ENCODE measurements at places on chromosomes 16 and 17.
A peak's percentile ranks its signal among the peaks of the same experiment; 100 is the strongest.

- no peak for DNase-seq
These were observed 32.7 kb upstream of the ICAM2 start for GRCh38 chr17:64053101-64053500.

- no peak for DNase-seq
These were observed 1.1 kb downstream of the GAS7 start for GRCh38 chr17:10197362-10197720.

DNA sequence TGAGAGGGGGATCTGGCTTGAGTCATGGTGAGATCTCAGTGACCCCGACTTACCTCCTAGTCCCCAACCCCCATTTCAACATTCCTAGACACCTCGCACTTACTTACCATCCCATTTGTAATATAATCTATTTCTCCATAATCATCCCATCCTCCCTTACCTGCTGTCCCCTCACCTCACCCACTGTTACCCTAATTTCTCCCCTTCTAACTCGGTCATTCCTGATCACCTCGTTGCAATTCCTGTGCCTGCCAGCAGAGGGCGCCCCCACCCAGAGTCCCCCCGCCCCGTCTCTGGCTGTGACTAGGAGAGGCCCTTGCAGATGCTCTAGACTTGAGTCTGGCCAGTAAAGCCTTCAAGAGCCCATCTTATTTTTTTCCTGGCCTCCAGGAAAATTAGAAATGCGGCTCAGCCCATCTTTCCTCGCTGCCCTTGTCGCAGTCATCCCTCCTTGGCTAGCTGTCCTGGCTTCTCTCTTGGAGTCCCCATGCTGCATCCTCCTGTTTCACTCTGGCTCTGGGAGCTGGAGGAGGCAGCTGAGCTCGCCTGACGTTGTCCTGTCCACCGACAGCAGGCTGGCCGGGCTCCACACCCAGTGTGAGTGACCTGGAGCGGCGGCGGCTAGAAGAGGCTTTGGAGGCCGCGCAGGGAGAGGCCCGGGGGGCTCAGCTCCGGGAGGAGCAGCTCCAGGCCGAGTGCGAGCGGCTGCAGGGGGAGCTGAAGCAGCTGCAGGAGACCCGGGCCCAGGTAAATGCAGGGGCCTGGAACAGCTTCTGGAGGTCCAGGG, 5.0 kb downstream of the TBKBP1 start:
- peak; percentile 54 for DNase-seq

DNA sequence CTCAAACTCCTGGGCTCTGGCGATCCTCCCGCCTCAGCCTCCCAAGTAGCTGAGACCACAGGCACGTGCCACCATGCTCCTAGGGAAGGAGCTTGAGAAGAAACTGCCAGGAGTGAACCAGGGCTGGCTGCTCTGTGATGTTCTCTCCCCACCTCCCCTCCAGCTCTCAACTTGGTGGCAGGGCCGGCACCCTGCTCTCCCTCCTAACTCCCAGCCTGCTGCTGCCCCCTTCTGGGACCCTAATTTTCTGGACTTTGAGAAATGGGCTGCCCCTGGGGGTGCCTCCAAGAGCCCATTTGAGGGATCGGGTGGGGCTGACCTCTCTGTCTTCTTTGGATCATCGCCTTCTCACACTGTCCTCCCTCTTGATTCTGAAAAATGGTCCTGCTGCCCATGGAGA, 14.9 kb upstream of the STAT3 start:
- no peak for DNase-seq

DNA sequence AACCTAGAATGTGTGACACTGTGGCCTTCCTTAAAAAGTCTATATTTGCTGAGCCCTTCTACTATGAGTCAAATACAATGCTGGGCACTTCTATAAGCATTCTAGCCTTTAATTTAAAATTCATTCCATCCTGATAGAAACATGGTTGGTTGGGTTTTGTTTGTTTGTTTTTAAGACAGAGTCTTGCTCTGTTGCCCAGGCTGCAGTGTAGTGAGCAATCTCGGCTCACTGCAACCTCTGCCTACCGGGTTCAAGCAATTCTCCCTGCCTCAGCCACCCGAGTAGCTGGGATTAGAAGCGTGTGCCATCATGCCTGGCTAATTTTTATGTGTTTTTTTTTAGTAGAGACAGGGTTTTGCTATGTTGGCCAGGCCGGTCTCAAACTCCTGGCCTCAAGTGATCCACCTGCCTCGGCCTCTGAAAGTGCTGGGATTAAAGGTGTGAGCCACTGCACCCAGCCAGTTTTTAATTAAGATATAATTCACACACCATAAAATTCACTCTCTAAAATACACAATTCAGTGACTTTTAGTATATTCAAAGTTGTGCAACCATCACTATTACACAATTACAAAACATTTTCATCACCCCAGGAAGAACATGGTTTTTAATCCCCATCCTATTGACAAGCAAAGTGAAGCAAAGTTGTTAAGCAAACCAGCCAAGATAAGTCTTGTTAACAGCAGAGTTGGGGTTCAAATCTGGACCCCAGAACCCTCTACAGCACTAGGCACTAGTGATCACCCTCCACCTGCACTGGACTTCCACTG, 42.8 kb downstream of the CMTM4 start:
- no peak for DNase-seq

DNA sequence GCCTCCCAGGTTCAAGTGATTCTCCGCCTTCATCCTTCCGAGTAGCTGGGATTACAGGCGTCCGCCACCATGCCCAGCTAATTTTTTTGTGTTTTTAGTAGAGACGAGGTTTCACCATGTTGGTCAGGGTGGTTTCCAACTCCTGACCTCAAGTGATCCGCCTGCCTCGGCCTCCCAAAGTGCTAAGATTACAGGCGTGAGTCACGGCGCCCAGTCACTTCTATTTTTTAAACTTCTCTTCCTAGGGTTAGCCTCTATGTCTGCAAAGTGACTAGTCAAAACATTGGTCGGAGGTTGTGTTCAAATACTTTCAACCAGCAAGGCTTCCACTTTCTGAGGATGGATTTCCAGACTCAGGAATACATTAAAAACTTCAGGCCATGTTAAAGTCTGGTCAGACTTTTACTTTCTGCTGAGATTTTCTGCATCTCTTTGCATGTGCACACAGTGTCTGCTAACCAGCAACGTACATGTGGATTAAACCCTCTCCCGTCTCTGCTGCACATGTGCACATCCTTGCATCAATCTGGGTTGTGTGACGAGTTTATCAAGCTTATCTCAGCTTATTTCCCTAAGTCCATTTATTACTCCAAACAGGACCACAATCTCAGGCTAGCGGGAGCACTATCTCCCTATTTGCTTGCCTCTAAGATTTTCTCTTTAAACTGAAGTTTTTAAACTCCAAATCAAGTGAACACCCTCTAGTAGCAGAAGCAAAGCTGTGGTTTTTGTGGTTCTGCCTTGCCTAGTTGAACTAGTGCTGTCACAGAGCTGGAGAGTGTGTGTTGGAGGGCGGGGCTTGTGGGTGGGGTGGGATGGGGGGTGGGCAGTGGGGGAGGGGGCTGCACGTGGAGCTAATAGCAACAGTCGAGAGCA, 525.2 kb upstream of the GOT2 start:
- DNase-seq, result no peak

DNA sequence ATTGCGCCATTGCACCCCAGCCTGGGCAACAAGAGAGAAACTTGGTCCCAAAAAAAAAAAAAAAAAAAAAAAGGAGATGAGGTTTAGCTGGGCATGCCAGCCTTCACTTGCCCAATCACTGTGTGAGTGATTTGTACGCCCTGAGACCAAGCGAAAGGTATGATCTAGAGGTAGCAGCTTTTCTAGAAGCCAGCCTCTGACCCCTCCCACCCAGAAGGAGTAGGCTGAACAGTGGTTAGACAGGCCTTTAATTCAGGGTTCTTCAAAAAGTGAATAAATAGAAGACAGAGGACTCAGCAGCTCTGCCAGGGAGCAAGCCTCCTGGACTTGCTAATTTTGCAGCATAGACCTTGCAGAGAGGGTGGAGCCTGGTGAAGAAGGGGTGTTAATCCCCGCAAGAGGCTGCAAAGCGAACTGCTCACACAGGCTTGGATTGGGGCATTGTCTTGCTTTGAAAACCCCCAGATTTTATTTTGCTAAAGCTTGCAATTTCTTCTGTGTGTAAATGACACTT, 7.1 kb upstream of the CYTH1 start:
- DNase-seq, result no peak

DNA sequence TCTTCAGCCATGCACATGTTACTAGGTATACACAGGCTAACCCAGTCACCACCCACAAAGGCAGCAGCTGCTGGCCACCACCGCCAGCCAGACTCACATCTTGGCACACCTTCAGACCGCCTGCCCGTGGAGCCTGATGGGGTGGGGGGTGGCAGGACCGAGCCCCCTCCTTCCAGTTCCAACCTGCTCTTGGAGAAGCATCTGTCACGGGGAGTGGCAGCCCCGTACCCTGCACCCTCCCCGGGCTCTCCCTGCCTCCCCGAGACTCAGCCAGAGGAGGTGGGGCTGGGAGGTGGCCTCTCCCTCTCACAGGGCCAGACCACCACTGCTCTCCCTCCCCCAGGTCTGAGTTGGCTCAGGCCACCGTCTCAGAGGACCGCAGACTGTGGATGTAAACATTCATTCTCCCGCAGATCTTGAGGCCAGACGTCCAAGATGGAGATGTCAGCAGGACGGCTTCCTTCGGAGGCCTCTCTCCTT, 11.3 kb upstream of the RBFOX3 start:
- DNase-seq, result no peak

GRCh38 chr17:58330538-58330996, 2.0 kb upstream of the TSPOAP1 start:
- no peak for DNase-seq

GRCh38 chr17:79393358-79394052, 217.3 kb downstream of the RBFOX3 start:
- DNase-seq, result peak; percentile 32

GRCh38 chr16:26644912-26645543, 421.7 kb upstream of the C16orf82 start:
- no peak for DNase-seq

DNA sequence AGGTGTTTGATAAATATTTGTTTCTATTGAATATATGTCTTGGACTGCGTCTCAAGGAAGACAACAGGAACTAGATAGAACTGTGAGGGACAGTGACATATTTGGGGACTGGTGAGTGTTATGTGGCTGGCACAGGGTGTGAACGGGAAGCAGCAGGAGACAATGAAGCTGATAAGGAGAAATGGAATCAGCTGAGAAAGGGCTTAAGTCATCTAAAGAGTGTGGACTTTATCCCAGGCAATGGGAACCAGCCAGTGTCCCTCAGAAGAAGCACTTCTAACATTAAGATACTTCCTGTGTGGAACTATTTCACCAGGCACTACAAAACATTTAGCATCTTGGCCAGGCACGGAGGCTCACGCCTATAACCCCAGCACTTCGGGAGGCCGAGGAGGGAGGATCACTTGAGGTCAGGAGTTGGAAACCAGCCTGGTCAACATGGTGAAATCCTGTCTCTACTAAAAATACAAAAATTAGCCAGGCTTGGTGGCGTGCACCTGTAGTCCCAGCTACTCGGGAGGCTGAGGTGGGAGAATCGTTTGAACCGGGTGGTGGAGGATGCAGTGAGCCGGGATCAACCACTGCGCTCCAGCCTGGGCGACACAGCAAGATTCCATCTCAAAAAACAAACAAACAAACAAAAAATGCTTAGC, 41.2 kb downstream of the ARHGAP17 start:
- DNase-seq, result no peak

- DNase-seq, result no peak
These were observed 36.5 kb downstream of the GSE1 start for GRCh38 chr16:85649411-85650134.

DNA sequence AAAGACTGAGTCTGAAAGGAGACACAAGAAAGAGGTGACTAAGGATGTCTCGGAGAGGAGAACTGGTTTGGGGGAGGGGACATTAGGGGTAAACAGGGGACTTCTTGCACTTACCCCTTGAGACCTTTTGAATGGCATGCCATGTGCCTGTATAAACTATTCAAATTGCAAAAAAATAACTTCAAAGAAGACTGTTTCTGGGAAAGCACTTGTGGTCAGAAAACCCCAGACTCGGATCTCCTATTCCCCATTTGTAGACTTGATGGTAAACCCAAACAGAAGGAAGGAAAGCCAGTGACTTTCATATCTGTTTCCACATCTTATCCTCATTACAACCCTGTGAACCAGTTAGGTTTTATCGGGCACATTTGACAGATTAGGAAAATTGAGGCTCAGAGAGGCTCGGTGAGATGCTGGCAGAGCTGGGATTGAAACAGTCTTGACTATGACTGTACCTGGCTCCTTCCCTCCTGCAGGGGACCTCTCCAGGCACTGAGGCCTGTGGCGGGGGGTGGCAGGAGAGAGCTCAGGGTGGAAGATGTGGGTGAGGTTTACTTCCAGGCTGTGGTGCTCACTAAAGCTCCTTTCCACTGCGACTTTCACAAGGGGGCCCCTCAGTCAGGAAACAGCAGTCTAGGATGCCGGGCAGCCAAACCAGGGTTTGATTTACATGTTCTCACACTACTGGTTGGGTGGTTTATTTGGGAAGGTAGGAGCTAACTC, 30.5 kb upstream of the PLCG2 start:
- DNase-seq, result no peak

GRCh38 chr17:2986925-2987324, 76.5 kb downstream of the OR1D5 start:
- no peak for DNase-seq

- DNase-seq, result no peak
These were observed 27.1 kb downstream of the PPL start for GRCh38 chr16:4909825-4910224.

GRCh38 chr17:30321314-30321713, 12.5 kb downstream of the TMIGD1 start:
- no peak for DNase-seq

GRCh38 chr17:28788100-28788499, 44.3 kb downstream of the TRAF4 start:
- no peak for DNase-seq

DNA sequence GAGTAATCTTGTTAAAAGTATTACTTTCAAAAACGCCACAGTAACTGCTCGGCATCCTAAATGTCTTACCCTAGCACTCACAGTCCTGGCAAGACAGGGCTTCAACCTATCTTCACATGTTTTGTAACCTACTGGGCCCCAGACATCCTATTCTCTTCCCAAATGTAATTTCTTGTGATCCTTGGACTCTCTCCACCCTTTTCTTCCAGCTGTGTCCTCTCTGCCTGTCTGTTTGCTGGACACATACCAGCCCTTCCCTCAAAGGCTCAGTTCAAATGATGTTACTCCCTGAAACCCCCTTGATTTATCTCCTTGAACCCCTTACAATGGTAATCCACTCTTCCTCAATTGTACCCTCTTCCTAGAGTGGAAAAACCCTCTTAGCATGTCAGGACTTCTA, 60.1 kb upstream of the CNEP1R1 start:
- DNase-seq, result no peak

GRCh38 chr16:4101421-4102219, 14.6 kb downstream of the ADCY9 start:
- DNase-seq, result no peak

- DNase-seq, result no peak
These were observed 56.1 kb upstream of the MED13 start for GRCh38 chr17:62121025-62121730.

GRCh38 chr16:73412416-73412815, 364.5 kb upstream of the ZFHX3 start:
- no peak for DNase-seq

- no peak for DNase-seq
These were observed 45.5 kb upstream of the CDC42EP4 start for GRCh38 chr17:73357318-73357717.

DNA sequence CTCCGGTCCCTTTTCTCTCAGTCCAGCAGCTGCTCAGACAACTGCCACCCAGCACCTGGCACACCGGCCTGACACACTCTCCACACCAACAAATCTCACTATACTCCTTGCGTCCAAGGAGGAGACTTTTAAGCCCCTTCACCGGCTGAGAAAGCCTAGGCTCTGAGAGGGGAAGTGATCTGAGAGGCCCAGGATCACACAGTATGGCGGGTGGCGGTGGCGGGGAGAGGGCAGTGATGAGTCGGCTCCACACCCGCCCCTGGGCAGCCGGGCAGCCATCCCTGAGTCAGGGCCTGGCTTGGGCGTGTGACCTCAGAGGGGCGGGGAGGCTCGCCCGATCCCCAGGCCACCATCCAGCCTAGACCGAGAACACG, 569 bp downstream of the FLII start:
- DNase-seq, result peak; percentile 33
